ENCODE measurements at places on chromosomes 2 and 18.

- no peak for DNase-seq
These were observed 26.9 kb downstream of the ANXA4 start for GRCh38 chr2:69768789-69769188.

DNA sequence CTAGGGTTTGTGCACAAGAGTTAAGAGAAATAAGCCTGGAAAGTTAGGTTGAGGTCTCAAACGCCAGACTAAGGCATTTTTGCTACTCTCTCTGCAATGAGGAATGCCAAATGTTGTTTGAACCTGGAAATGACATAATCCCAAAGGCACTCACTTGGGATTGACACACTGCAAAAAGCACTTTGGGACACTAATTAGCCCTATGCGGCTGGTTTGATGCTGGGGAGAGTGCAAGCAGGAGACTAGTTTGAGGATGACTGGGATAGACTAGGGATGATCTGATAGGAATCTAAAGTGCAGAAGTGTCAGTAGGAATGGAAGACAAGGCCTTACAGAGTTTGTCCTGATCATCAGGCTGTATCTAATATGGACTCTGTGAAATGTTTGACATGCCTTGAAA is 469.0 kb downstream of the SLC4A3 start:
- no peak for DNase-seq

DNA sequence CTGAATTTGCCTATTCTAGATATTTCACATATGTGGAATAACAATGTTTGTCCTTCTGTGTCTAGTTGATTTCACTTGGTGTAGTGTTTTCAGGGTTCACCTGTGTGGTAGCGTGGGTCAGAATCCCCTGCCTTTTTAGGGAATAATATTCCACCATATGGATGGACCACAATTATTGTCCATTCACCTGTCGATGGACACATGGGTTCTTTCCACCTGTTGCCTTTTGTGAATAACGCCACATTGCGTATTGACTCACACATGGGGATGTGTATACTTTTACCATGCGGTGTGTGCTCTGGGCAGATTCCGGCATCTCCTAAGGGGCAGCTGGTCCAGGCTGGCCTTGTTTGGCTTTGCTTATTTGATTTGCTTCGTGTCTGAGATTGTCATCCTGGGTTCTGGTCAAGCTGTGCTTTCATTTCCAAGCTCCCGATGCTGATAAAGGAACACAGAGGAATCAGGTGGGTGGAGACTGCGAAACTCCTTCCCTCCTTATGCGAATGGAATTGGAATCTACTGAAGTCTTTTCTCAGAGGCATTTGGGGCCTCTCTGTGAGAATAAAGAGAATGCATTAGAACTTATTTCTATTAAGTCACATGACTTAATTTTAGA is 18.9 kb upstream of the ALLC start:
- no peak for DNase-seq

- DNase-seq: no peak
These were observed 9.0 kb downstream of the SCN2A start for GRCh38 chr2:165248238-165248637.

DNA sequence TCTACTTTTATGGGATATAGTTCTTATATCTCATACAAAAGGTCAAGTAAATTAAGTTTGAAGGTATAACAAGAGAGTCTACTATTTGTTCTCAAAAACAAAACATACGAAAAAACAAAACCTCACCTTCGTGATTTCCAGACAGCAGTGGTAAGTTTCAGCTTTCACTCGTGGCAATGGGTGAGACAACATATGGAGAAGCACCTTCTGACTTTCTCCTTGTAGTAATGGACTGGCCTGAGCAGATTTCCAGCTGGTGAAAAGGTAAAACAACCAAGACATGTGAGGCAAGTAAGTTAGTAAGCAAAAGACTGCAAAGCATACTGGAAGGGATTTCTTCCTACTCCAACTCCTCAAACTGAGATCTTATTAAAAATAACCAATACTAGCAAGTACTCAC is 39.6 kb downstream of the RTTN start:
- DNase-seq: no peak

DNA sequence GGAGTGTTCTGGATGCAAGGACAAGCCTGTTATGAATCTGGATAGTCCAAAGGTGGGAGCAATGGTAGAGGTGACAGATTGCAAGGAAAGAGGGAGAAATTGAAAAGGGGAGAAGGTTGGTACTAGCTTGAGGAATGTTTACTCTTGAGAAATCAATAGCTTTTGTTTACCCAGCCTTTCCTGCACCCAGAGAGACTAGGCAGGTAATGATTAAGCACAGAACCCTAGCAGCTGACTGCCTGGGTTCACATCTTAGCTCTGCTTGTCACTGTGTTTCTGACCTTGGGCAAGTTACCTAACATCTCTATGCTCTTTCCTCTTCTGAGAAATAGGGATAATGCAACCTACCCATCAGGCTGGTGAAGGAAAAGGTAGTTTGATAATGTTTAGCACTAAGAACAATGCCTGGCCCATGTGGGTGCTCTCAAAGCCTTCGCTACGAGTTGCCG is 178.6 kb downstream of the MGAT5 start:
- no peak for DNase-seq

DNA sequence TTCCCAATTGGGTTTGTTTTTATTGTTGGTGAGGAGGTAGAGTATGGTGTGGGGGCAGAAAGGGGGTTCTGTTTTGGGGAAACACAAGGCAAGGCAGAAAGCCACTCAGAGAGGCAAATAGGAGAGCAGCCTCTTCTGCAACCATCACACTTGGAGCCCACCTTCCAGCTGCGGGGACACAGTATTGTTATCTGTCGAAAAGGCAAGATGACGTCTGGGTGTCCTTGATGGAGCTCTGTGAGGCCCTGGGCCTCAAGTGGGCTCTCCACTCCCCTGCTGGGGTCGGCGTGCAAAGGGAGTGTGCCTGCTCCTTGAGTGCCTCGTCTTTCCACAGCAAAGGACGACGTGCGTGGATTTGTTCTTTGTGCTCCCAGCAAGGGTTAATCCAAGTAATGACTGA is 227.6 kb downstream of the ANAPC1 start:
- DNase-seq: no peak

GRCh38 chr2:8627019-8627691 is 54.7 kb upstream of the ID2 start:
- DNase-seq: no peak

DNA sequence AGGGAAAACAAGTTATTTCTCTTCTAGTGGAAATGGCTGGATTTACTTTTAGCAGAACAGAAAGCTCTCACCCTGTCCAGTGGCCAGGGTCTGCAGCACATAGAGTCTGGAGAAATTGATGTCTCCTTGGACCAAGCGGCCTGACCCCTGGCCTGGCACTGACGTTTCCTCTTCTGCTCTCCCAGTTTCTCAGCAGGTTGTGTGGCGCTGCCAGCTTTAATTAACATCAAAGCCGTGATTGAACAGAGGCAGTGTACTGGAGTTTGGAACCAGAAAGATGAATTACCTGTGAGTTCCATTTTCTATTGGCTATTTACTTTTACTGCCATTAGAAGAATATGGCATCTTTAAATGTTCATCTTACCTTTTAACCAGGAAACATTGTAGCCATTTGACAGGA is 20.9 kb downstream of the CD8A start:
- DNase-seq: no peak

- no peak for DNase-seq
These were observed 88.8 kb downstream of the STK39 start for GRCh38 chr2:168158586-168158985.

DNA sequence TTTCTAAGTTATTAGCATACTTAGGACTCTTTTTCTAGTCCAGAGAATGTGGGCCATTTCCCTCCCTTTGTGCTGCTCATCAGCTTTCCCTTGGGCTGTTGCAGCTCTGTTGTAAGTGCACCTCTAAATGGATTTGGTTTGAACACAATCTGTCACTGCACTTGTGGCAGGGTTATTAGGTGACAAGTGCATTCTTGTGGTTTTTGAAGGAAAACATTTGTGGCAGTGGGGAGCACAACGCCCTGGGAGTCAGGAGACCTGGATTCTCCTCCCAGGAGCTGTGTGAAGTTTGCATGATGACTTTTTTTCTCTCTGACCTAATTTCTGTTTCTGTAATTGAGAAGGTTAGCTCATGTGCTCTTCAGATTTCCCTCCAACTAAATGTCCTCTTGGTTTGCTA is 630.9 kb upstream of the FAM98A start:
- no peak for DNase-seq

DNA sequence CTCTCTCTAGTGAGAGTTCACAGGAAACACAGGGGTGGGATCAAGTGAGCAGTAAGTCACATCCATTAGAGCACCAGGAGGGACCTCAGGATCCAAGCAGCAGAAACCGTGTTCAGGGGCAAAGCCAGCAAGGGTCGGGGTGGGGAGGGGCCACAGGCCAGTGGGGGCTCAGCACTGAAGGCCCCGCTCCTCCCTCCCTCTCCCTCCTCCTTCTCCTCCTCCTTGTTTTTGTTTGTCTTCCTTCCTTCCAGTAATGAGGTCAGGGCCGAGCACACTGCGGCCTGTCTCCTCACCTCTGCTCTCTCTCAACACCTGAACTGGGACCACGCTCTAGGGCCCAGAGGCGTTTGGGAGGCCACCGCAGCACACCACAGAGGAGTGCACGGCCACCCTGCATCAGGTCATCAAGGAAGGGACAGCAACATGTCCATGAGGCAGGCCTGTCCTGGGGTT is 20.9 kb downstream of the MTERF4 start:
- no peak for DNase-seq

GRCh38 chr2:211114826-211115455 is 558.5 kb downstream of the CPS1 start:
- DNase-seq: peak; percentile 27

DNA sequence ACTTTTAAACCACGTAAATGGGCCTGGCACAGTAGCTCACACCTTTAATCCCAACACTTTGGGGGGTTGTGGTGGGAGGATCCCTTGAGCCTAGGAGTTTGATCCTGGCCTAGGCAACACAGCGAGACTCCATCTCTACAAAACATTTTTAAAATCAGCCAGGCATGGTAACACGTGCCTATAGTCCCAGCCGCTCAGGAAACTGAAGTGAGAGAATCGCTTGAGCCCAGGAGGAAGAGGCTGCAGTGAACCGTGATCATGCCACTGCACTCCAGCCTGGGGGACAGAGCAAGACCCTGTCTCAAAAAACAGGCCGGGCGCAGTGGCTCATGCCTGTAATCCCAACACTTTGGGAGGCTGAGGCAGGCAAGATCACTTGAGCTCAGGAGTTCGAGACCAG is 12.2 kb downstream of the ROCK1 start:
- DNase-seq: no peak

DNA sequence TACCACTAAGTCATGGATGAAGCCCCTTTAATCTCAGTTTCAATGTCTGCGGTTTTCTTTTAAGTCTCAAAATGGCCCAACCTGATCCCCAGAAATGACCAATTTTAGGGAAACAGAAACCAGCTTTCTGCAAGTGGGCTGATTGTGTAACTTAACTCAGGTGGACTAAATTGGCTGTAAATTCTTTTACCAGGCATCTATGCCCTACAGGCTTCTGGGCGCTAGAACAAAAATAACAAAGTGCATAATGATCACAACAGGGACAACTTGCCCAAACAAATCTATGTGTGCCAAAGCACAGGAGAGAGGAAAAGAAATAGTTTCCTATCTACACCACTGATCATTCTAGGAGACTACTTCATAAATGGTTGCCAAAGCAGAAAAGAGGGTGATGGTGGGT is 112.3 kb upstream of the SETBP1 start:
- DNase-seq: no peak

DNA sequence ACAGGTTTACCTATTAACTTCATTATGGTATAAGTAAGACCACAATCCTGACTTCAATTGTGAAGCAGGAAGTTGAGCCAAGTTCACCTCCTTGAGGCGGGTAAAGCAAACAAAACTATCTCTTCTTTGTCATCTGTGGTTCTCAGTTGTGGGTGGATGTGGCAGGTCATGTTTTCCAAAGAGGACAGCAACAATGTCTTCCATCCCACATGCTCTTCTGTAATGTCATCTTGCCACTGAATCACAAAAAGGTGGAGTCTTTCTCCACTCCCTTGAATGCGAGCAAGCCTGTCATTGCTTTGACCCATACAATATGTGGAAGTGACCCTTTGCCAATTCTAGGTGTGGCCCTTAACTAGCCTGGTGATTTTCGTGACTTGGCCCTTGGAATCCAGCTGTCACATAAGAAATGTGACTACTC is 98.7 kb downstream of the GRB14 start:
- DNase-seq: no peak

GRCh38 chr2:160630801-160631590 is 137.4 kb upstream of the RBMS1 start:
- no peak for DNase-seq

DNA sequence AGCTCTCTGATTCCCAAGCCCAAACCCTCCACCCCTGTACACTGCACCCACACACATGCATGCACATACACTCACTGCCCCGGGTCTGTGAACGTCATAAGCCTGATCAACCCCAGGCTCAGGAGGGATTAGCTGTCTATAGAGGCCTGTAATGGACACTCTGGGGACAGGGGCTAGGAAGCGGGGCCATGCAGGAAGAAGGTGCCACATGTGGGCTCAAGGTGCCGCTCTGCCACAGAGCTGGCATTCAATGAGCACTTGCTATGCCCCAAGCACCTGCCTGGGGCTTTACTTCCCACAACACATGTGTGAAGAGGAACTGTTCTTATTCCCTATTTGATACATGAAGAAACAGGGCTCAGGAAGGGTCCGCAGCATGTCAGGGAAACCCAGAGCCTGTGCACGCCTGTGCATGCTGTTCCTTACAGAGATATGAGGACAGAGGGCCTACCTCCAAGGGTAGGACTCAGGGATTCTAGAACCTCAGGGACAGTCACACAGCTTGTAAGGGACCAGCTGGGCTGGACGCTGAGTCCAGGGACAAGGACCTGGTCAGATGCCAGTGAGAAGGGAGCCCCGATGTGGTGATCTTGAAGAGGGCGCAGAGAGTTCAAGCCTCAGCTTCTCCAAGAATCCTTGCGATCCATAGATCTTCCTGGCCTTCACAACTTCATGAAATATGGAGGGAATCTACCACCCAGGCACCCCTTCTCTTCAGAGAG is 5.0 kb downstream of the BIN1 start:
- no peak for DNase-seq

All from hippocampal formation (tissue), 2 donors.